ENCODE measurements at places on chromosomes 16 and 17.

- no peak for DNase-seq
These were observed 41.8 kb upstream of the SLC38A10 start for GRCh38 chr17:81336930-81337325.

DNA sequence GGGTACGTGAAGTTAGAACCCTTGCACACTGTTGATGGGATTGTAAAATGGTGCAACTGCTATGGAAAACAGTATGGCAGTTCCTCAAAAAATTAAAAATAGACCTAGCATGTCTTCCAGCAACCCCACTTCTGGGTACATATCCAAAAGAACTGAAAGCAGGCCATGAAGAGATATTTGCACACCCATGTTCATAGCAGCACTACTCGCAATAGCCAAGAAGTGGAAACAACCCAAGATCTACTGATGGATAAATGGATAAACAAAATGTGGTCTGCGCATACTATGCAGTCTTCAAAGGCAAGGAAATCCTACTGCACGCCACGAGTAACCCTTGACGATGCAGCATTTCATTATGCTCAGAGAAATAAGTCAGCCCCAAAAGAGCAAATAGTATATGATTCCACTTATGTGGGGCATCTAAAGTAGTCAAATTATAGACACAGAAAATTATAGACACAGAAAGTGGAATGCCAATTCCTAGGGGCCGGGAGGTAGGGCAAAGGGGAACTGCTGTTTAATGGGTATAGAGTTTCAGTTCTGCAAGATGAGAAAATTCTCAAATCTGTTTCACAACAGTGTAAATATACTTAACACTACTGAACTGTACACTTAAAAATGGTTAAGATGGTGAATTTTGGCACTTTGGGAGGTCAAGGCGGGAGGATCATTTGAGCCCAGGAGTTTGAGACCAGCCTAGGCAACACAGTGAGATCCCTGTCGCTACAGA is 17.2 kb downstream of the CORO7 start:
- DNase-seq, result no peak

- DNase-seq, result no peak
These were observed 114.0 kb upstream of the NACA2 start for GRCh38 chr17:61704935-61705449.

DNA sequence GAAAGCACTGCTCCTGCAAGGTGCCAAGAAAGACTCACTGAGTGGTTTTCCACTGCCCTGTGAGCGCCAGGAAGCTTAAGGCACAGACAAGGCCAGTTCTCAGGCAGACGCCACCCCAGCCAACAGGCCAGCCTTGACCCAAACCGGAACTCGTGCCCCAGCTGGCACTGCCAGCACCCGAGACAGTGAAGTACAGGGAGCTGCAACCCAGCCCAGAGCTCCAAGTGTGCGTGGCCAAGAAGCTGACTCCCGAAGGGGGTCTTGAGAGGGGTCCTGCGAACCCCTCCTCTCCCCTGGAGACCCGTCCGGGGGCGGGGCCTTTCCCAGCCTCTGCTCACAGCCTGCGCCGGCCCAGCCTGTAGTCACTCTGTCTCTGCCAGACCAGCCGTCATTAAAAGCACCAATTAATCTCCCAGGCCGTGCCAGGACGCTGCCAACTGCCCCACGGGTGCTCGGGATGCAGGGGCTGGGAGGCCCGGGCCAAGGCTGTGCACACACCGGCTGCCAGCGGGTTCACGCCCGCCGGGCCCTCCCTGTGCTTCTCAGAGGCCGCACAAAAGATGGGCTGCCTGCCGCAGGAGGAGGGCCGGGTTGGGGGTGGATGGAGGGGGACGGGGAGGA is 4.4 kb upstream of the SOX8 start:
- DNase-seq, result no peak

DNA sequence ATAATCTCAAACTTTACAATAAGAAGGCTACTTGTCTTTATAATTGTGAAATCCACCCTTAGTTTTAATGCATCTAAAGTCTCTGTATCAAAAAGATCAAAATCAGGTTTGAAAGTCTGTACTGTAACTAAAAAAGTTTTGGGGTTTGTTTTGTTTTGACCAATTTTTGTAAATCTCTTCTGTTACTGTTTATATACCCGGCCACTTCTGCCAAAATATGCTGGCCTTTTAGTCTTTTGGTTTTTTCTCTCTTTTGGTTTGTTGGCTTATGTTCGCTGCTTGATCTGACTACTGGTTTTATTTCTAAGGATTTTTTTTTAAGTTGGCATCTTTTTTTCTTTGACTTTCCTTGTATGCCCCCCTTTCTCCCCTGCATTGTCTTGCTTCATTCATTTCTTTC is 655.2 kb downstream of the MAF start:
- DNase-seq, result no peak

- DNase-seq, result no peak
These were observed 39.7 kb downstream of the TBCD start for GRCh38 chr17:82791532-82791931.

- DNase-seq, result no peak
These were observed 5.6 kb upstream of the MTSS2 start for GRCh38 chr16:70691223-70692129.

GRCh38 chr16:31496670-31497069 is 11.5 kb downstream of the RUSF1 start:
- DNase-seq, result no peak

DNA sequence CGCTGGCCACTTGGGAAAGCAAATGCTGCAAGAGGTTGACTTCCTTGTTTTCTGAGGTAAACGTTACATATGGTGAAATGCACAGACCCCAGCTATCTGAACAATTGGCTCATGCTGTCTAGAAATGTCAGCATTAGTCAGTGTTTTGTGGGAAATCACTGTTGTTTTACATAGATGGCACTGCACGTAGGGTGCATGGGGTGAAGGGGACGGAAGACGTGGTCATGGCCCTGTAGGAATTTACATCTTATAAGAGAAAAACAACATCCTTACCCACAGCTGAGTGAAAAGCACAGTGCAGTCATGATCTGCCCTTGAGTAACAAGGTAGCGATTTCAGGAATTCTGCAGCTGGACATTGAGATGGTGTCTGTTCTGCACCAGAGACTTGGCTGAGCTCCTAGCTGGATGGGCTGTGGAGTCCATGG is 15.2 kb downstream of the RPTOR start:
- DNase-seq, result no peak

- no peak for DNase-seq
These were observed 81.9 kb upstream of the HNF1B start for GRCh38 chr17:37826497-37827430.

Data from NCI-H1436 (cell line).